Activated effector memory CD4-positive, alpha-beta T cell treated with anti-CD3 and anti-CD28 coated beads, Interleukin-2, amount 50 U/mL, for 16 hours (primary cell): ENCODE measurements at places on chromosomes 7 and 10.
A peak's percentile ranks its signal among the peaks of the same experiment; 100 is the strongest.

- DNase-seq, result no peak
Observed at GRCh38 chr10:5467207-5467535, 32.2 kb downstream of the CALML5 start.

DNA sequence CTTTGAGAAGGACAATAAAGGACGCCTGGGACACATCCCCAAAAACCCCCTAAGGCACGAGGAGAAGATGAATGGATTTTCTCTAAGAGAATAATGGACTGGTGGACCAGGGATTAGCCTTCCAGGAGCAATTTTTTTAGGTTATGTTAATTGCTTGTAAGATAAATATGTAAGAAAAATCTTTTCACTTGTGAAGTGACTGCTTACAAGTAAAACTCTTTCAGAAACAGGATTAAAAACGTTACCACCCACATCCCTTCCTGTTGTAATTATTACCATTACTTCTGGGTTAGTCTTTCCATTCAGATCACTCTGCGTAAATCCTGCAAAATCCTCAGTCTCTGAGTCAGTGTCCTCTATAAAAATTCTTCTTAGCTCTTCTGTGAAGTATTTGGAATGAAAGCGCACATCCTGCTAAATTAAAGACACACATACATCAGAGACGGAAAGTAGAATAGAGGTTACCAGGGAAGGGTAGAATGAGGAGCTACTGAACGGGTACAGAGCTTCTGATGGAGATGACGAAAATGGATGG is 34.3 kb downstream of the CDCA7L start:
- no peak for DNase-seq

- no peak for DNase-seq
Observed at GRCh38 chr7:45202625-45203024, 45.0 kb downstream of the RAMP3 start.

DNA sequence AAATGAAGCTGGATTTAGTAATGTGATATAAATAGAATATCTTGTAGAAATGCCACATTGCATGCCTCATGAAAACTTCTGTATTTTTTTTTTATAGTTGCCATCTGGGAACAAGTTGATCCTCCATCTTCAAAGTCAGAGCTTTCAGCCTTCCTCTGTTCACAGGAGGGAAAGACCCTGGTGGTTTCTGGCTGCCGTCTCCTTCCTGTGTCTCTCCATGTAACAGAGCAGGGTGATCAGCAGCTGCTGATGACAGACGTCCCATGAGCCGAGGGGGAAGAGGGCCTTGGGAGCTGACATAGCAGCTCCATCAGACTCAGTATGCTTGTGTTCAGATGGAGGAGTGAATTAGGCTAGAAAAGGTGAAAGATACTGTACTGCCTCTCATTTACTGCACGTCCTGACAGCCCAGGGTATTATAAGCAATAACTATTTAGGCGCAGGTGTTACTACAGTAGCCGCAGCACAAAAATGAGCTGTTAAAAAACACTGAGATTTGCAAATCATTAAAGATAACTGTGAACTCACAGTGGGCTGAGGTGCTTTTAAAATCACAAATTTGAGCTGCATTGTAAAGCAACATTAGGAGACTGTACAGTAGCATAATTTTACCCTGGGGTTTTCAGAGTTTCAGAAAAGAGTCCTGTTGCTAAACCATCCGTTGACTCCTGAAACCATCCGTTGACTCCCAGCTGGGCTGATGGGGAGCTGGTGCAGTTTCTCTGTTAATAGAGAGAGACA is 103.3 kb downstream of the CFAP58 start:
- DNase-seq, result no peak

- no peak for DNase-seq
Observed at GRCh38 chr7:39304178-39304577, 262.0 kb upstream of the YAE1 start.

DNA sequence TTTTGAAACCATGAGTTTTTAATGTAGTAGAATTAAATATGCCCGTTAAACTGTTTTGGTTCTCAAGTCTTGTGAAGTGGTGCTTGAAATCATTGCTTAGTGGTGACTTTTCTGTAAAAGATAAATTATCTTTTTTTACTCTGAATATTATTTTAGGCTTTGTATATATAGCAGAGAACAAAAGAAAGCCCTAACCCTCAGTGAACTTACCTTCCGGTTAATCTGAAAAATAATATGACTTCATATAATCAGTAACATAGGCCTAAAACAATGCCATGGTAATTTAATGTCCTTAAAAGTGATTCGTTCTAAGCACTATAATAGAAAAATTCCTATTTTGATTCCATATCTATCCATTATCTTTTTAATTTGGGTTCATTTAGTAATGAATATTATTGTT is 21.8 kb downstream of the AKAP9 start:
- DNase-seq, result no peak

DNA sequence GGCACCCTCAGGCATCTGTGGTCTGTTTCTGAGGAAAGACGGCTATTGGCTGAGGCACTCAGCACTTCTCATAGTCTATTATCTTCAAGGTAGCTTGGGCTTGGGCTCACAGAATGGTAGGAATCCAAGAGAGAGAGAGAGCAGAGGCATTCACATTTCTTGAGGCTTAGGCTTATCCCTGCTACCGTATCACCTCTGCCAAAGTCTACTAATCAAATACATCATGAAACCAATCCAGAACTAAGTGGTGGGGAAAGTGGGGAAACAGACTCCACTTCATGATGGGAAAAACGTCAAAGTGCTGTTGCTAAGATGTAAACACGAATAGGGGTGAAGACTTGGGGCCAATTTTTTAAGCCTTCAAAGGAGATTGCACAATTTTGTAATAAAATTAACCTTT is 271.1 kb upstream of the SEMA3D start:
- no peak for DNase-seq

GRCh38 chr10:127300868-127301321 is 104.5 kb upstream of the INSYN2A start:
- no peak for DNase-seq

GRCh38 chr10:132395704-132396493 is 1.1 kb upstream of the PWWP2B start:
- no peak for DNase-seq

DNA sequence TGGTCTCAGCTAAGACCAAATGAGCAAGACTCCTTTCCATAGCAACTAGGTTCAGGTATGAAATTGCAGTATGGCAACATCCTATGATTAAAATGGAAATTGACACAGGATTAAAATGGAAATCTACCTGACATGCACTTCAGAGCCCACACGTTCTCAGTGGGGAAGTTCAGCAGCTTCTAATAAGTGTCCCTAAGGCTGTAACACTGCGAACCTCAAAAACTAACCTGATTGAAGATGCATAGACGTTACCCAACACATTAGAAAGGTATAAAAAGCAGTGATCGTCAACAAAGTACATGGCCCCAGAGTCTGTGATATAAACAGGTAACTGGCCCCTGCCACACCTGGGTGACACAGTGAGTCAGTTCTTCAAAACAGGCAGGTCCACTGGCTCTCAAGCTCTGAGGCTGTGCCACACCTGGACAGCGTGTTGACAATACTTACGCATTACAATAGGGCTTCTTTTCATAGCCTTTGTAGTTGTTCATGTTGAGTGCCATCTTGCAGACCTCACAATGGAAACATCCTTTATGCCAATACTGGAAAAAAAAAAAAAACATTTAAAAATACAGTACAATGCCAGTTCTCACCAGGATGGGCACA is 274.9 kb upstream of the NEBL start:
- DNase-seq, result no peak

DNA sequence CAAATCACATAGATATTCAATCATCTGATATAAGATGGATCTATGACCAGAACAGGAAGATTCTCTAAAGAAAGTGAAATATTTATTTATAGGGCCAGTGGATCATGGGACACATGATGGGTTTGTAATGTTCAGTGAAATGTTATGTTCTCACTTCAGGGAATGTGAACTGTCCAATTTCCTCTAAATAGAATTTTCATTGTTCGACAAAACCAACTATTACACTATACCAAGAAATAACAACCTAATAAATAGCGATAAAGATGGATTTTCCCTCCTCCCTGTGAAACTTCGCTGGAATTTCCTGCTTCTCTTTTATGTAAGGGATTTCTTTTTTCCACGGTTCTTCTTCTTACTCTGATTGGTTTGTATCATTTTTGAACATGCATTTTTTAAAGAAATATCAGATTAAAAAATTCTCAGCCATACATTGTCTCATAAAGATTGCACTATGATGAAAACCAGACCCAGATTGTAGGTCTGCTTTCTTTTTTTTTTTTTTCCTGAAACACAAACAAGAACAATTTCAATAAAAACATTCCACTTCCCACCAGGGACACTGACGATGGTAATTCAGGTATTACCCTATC is 139.8 kb upstream of the ZEB1 start:
- no peak for DNase-seq

- DNase-seq, result no peak
Observed at GRCh38 chr10:76769161-76769560, 868.4 kb downstream of the KCNMA1 start.

DNA sequence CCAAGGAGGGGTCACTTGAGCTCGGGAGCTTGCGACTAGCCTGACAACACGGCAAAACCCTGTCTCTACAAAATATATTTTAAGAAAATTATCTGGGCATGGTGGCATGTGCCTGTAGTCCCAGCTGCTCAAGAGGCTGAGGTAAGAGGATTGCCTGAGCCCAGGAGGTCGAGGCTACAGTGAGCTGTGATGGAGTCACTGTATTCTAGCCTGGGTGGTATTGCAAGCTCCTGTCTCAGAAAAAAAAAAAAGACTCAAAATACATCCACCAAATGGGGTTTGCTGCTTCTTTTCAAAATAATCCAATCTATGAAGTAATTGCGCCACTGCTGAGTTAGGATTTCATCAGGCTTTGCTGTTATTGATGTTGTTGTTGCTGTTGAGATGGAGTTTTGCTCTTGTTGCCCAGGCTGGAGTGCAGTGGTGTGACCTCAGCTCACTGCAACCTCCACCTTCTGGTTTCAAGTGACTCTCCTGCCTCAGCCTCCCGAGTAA is 11.1 kb upstream of the VIM start:
- no peak for DNase-seq

DNA sequence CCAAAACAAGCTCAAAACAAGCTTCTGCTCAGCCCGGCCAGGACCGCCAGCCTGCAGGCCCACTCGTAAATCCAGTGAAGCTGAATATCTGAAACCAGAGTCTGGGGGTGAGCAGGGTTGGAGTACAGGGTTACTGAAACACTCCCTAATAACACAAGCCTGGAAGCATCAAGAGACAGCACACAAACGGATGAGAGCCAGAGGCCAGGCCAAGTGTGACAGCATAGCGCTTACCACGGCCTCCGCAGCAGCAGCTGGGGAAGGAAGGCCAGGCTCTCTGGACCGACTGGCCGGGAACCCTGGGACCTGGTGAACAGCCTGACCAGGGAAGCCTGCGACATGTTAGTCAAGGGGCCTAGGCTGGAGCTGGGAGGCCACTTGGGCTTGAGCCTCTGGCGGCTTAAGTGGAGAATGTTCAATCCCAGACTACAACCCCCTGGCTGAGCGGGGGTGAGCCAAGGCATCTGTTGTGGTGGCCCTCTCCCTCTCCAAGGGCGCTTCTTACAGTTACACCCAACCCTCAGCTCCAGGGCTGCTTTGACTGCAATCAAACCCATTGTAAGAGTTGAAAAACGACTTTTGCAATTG is 21.7 kb upstream of the RNF32 start:
- DNase-seq, result no peak

GRCh38 chr7:44278451-44279161 is 46.8 kb downstream of the CAMK2B start:
- DNase-seq, result peak; percentile 47

DNA sequence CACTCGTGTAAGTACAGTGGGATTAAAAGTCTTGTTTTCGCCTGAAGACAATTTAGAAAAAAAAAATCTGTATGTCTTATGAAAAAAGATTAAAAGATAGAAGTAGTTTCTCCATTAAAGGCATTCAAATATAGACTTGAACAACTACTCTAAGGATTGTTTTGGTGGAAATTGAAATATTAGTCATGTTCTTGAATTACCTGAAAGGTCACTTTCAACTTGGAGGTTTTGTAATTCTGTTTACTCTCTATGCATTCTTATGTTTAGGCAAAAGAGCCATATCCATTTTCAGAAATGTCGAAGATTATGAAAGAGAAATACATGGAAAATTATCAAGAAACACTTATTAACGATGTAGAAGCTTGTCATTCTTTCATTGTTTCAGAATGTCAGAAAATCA is 373.7 kb downstream of the ARL4A start:
- DNase-seq, result no peak

DNA sequence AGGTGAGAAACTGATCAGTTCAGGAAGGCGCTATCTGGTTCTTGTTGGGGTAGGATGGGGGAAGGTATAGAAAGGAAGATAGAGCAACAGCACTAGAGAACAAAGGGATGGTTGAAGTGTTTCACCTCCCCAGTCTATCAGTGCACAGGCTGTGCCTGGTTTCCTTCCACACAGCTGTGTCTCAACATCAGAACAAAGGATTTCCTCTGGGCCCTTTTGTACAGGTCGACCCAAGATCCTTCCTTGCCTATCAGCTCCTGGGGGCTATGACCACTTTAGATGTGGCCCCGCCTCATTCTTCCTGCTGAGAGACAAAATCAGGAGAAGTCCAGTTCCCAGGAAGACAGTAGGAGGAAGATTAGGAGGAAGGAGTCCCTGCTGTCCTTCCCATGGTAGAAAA is 65.6 kb downstream of the NAMPT start:
- DNase-seq, result no peak

DNA sequence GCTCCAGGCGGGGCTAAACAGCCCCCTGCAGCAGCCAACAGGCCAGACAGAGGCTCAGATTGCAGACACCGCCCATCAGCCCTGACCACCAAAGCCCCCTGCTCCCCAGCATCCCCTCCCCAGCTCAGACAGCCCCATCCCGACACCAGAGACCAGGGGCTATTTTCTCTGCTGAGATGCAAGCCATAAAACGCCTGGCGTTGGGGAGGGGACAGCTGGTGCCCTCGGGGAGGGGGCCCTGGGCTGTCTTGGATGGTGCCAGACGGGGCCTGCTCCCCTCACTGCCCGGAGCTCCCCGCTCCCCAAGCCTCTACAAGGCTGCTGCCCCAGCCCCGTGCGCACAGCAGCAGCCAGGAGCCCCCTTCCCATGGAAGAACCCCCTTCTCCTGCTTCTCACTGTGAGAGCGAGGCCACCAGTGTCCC is 31.8 kb downstream of the GET4 start:
- DNase-seq, result no peak

DNA sequence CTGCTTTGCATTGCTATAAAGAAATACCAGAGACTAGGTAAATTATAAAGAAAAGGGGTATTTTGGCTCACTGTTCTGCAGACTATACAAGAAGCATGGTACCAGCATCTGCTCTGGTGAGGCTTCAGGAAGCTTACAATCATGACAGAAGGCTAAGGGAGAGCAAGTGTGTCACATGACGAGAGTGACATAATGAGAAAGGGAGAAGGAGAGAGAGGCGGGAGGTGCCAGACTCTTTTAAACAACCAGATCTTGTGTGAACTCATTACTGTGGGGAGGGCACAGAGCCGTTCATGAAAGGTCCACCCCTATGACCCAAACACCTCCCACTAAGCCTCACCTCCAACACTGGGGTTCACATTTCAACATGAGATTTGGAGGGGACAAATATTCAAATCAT is 59.0 kb upstream of the WNT16 start:
- DNase-seq, result no peak

DNA sequence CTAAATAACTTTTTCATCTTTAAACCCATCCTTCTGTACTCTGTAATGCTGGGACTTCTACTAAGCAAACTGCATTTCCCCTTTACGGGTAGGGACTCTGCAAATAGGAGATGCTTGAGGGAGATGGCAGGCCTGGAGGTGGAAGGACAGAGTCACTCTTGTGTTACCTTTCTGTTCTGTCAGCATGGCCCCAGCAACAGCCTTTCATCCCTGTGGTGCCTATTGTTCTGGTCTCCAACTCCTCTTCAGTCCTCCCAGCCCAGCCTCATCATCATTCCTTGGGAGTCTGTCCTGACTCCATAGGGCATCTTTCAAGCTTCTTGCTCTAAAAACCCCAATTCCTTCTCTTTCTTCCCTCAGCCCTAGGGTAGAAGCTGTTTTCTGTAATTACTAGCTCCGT is 230.0 kb downstream of the SNX13 start:
- DNase-seq, result no peak
